ENCODE measurements at places on chromosomes 2 and 18.

DNA sequence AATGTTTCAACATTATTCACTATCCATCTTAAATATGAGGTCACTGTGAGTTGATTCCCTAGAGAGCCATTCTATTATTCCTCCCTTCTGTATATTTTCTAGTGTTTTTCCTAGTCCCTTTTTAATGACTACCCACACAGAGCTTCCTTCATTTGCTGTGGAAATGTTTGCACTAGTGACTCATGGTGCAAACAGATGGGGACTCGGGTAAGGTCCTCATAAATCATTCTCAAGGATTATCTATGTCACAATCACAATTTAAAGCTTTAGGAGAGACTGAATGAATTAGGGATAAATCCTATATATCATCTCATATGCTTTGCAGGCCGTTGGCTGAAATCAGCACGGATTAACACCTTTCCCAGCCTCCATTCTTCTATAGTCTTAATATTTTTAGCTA, 159.6 kb downstream of the DCC start:
- no peak for DNase-seq

- DNase-seq: no peak
These were observed 8.2 kb upstream of the GPR17 start for GRCh38 chr2:127637725-127638252.

GRCh38 chr2:11320698-11321492, 23.5 kb downstream of the ROCK2 start:
- DNase-seq: no peak

- no peak for DNase-seq
These were observed 1.9 kb downstream of the PER2 start for GRCh38 chr2:238286551-238286950.

- DNase-seq: no peak
These were observed 11.7 kb upstream of the FHL2 start for GRCh38 chr2:105410554-105410953.

GRCh38 chr18:55546851-55547704, 40.9 kb downstream of the TCF4 start:
- DNase-seq: no peak

GRCh38 chr18:7230626-7231349, at the start of gene LRRC30:
TSS of gene LRRC30 (plus strand) at chr18:7231089. CDS start at chr18:7231139, 50 bp downstream.
- DNase-seq: no peak

DNA sequence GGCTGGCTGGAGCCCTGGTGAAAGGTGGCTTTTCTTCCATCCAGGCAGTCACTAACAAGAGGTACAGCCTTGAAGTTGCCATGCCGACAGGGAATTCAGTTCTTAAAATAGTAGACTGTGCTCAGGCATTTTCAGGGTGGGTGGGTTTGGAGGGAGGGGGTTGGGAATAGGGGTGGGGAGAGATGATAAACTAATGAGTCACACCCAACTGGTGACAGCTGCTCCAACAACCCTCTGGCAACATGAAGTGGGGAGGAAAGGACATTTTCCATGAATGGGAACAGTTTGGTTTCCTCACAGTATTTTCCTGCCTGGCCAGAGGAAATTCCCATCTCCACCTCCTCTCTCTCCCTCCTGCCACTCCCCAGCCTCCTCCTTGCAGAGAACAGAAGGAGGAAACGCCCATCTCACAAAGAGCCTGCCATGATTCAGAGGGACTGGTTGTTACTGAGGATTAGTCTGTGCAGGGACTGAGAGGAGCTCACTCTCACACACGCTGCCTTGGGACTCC, 113.0 kb upstream of the SLC1A4 start:
- no peak for DNase-seq

GRCh38 chr2:28447086-28447485, 48.8 kb upstream of the PLB1 start:
- DNase-seq: no peak

GRCh38 chr18:7017013-7017412, 100.6 kb downstream of the LAMA1 start:
- no peak for DNase-seq

- no peak for DNase-seq
These were observed 40.5 kb downstream of the ANTXR1 start for GRCh38 chr2:69053416-69053965.

GRCh38 chr2:85886590-85886989, 2.2 kb downstream of the ST3GAL5 start:
- DNase-seq: no peak

DNA sequence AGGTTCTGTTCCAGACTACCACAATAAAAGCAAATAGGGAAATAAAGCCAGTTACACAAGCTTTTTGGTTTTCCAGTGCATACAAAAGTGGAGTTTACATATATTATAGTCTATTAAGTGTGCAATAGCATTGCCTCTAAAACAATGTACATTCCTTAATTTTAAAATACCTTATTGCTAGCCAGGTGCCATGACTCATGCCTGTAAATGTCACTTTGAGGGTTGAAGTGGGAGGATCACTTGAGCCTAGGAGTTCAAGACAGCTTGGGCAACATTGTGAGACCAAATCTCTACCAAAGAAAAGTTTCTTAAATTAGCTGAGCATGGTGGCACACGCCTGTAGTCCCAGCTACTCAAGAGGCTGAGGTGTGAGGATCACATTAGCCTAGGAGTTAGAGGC, 52.9 kb upstream of the IMP4 start:
- no peak for DNase-seq

- DNase-seq: no peak
These were observed 96.8 kb downstream of the SGPP2 start for GRCh38 chr2:222521099-222521498.

DNA sequence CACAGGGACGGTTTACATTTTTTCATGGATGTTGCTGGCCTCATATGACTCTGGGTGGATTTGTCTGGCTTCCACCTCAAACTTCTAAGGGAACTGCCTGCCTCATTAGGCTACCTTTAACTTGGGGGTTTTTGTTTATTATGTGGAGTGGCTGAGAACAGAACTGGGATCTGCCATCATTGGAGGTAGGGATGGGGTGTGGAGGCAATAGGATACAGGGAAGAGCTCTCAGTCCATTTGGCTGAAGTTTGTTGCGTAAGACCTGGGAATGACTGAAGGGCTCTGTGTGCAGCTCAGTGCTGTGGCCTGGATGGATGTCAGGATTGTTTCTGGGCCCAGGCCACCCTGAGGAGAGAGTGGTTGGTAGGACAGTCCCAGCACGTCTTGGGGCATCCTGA, 31.2 kb downstream of the ASB1 start:
- no peak for DNase-seq

GRCh38 chr2:157413326-157414035, 30.4 kb downstream of the CYTIP start:
- no peak for DNase-seq

GRCh38 chr2:203782262-203782976, 76.0 kb downstream of the CD28 start:
- DNase-seq: peak; percentile 71

DNA sequence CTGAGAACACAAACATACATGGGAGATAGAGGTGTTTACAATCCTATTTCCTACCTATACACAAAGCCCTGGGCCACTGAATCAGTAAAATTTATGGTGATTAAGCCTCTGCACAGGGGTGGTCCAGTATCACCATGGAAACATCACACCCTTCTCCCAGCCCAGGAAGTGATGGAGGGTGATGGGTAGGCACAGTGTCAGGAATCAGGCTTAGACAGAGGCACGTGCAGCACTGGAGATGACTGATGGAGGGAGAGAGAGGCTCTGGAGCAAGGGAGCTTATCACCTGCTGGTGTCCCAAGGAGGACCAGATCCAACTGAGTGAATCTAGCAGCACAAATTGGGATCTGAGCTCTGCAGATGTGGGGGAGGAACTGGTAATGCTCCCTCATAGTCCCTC, 117.2 kb downstream of the RPIA start:
- no peak for DNase-seq

GRCh38 chr18:78511666-78512601, 467.7 kb upstream of the SALL3 start:
- no peak for DNase-seq

DNA sequence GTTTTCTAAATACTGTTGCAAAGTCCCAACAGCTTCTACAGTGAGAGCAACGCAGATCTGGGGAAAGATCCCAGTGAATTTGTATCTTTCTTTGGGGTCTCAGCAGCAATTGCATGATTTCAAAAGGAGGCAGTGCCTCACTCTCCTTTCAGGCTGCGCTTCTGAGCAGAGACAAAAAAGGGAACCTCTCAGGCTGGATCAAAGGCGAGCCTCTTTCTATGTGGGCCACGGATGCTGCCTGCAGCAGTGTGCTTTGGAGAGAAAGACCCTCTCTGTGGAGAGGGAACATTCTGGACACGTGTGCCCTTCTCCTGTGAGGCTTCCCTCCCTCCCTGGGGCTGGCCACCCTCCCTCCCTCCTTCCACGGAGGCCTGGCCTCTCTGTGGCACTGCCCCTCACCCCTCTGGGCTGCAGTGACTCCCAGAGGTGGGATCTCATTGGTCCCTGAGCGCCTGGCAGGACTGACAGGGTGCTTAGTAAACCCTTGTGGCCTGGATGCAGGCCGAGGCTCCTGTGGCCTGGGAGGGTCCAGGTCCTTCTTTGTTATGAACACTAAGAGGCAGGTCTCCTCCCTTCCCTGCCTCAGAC, 21.6 kb upstream of the PDIA6 start:
- no peak for DNase-seq

DNA sequence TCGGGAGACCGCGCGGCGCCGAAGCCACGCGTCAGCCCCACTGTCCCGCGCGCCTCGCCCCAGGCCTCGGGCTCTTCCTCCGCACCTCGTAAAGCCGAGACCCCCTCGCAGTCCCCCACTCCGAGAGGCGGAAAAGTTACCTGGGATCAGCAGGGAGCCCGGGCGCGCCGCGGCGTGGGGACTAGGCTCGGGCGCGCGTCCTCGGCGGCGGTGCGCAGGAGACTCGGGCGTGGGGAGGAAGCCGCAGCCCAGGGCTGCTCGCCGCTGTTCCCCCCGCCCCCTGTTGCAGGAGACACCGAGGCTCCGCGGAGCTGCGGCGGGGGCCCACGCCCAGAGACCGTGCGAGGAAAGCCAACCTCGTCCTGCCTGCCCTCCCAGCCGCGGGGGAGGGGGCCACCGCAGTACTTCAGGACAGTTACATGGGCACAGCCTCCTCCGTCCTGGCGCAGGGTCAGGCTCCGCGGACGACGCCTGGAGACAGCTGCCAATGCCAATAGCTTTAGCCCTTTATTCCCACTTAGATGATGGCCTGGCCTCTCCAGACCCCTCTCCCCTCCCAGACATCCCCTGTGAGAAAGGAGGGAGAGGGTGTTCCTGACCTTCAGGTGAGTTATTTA, at the start of gene EPB41L3:
Gene EPB41L3 (minus strand): TSS at position 225 of the 617 bp plus-strand sequence. CDS start 54,814 bp downstream, outside the sequence.
- DNase-seq: no peak

GRCh38 chr2:159774370-159774990, 23.5 kb downstream of the CD302 start:
- DNase-seq: no peak

GRCh38 chr2:176096986-176097819, 2.4 kb upstream of the HOXD12 start:
- peak; percentile 96 for DNase-seq

GRCh38 chr2:112474844-112475486, 7.0 kb upstream of the TTL start:
- DNase-seq: no peak

DNA sequence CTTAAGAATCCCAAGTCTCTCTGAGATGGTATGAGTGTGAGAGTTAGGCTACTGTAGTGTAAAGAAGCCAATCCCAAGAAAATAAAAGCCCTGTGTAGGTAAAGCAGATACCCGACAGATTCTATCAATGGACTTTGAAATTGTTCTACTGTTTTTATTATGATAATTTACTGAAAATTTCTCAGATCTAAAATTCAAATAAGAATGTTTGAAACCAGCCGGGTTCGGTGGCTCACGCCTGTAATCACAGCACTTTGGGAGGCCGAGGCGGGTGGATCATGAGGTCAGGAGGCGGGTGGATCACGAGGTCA, 208.3 kb upstream of the SPRED2 start:
- no peak for DNase-seq

DNA sequence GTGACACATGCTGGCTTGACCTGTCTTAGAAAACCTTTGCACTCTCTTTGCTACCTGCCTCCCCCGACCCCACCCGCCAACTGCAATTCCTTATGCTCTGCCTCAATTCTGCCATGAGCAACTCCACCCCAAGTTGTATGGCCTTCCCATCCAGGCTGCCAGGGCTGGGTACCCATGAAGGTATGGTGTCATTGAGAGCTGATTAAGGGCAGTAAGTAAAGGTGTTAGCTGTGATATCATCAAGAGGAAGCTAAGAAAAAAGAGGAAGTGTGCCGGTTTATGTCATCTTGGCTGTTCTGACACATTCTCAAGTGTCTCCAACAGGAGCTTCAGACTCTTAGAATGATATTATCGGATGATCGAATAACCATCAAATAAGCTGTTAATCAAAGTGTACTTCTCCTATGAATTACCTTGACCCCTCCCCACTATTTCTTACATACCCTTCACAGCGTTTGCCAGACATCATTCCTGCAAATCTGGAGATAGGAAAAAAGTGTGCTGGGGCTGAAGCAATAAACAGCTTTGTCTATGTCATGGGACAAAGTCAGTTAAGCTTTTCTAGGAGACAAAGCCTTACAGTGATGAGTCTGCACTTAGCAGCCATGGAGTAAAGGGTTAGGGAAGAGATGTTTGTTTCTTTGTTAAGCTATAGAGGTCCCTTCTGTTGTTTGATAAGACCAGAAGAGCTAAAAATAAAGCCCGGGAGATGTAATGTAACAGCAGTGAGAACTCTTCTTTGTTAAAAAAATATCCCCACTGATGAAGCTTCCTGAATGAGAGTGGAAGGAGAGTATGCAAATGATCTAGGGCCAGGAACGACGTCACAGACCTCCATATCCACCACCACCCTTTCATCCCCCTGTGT, 40.4 kb upstream of the SMAD2 start:
- DNase-seq: no peak
